ENCODE measurements at places on chromosomes 5 and 9. TPM values are rescaled to one million over a fixed set of nuclear protein-coding genes. Genes with fewer than 3 reads are reported as not detected.

Gene NR5A1
- not detected for total RNA-seq

Gene DNM1
- total RNA-seq, result 0.99 TPM

Gene HSPB3
- not detected for total RNA-seq

Gene NEURL1B
- 6.8 TPM for total RNA-seq

Gene GARNL3
- 1.5 TPM for total RNA-seq

Gene SLC26A2
- 9.2 TPM for total RNA-seq

Gene KIF20A
- total RNA-seq, result 43.4 TPM

Gene AHRR
- 10.2 TPM for total RNA-seq

Gene UGT3A1
- total RNA-seq, result not detected

Gene SH3RF2
- total RNA-seq, result not detected

Gene ANKRD55
- total RNA-seq, result 16.1 TPM
